Stimulated activated CD4-positive, alpha-beta T cell treated with anti-CD3 and anti-CD28 coated beads, Interleukin-1b, Interleukin-23, amount 100 ng/mL, for 4 hours (primary cell): ENCODE measurements at places on chromosomes 7 and 10.

DNA sequence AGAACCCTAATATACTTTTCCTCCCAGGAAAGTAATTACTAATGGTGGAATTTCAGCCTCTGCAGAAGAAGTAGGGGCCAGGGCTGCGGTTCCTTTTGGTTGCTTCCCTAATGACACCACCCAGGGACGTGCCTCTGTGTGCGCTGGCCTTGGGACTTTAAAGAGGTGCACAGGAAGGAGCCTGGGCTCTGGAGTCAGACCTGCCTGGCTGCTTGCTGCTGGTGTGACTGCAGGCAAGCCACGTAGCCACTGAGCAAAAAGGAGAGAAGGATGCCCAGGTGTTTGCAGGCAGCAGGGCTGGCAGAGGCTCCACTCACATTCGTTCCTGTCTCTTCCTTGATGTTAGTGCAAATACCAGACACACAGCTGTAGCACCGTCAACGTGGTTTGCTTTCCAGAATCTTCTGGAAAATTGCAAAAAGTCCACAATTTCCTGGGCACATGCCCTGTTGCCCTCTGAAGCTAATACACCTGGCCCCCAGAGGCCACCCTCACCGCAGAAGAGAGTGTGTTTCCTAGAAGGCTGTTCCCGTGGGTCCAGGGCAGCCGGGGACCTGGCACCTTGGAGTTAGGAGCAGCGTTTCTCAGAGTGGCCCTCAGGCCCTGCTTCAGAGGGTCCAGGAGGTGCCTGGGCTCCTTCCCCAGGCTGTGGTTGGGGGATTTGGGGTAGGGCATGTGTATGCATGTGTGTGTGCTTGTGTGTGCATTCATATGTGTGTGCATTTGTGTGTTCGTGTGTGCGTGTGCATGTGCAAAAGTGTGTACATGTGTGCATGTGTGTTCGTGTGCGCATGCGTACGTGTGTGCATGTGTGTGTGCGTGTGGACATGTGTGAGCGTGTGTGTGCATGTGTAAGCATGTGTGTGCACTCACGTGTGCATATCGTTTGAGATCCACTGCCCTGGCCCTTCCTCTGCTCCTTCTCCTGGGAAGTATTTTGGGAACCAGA lies 12.8 kb upstream of the PRKAG2 start:
- no peak for DNase-seq

DNA sequence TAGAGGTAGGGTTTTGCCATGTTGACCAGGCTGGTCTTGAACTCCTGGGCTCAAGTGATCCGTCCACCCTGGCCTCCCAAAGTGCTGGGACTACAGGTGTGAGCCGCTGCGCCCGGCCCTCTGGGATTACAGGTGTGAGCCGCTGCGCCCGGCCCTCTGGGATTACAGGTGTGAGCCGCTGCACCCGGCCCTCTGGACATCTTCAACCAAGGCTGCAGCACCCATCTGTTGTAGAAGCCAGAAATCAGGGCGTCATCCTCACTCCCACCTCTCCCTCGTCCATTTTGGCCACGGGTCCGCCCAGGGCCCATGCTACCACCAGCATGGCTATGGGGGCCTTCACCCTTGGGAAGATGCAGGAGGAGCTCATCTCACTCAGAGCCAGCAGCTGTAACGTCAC lies 38.5 kb upstream of the EBF3 start:
- no peak for DNase-seq

GRCh38 chr10:131000244-131000643 lies 311.3 kb downstream of the TCERG1L start:
- no peak for DNase-seq

GRCh38 chr10:97520978-97521761 lies 22.4 kb downstream of the UBTD1 start:
- no peak for DNase-seq

DNA sequence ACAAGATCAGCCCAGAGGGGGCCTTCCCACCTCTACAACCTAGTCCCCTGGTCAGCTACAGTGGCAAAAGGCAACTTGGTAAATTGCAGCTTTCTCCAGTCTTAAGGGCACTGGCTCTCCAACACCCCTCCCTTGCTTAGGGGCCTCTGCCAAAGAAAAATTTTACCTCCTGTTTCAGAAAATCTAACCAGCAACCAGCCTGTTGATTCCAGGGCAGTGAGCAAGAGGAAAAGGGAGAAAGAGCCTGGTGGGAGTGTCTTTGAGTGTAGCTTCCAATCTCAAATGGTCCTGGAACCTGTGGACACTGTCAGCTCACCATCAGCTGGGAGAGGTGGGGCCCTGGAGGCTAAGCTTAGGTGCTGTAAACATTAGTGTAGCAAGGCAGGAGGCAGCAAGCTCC lies 22.9 kb downstream of the ACTR1A start:
- no peak for DNase-seq

DNA sequence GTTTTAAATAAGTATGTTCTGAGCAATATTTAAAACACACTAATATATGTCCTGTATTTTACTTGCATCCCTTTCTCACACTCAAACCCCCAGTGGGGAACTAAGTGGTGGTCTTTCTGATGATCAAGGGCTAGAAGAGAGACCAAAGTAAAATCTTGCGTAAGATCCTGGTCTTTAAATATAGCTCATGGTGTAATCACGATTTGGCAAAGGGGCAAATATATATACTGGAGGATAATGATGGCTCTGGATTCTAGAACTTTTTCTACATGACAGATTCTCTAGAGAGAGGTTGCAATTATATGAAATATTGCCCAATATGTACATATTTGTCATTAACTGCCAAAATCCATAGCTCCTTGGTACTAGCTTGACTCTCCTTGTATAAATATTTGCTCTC lies 438.3 kb downstream of the NXPH1 start:
- DNase-seq: no peak
